Right lobe of liver (tissue), 6 donors: ENCODE measurements at places on chromosomes 2 and 18. TPM values are rescaled to one million over a fixed set of nuclear protein-coding genes. Genes with fewer than 3 reads are reported as not detected.
A peak's percentile ranks its signal among the peaks of the same experiment; 100 is the strongest.

- DNase-seq: no peak
Observed at GRCh38 chr18:39969803-39970494, 1985.1 kb upstream of the PIK3C3 start.

GRCh38 chr2:142545036-142545435, 332.4 kb upstream of the KYNU start:
- no peak for DNase-seq

DNA sequence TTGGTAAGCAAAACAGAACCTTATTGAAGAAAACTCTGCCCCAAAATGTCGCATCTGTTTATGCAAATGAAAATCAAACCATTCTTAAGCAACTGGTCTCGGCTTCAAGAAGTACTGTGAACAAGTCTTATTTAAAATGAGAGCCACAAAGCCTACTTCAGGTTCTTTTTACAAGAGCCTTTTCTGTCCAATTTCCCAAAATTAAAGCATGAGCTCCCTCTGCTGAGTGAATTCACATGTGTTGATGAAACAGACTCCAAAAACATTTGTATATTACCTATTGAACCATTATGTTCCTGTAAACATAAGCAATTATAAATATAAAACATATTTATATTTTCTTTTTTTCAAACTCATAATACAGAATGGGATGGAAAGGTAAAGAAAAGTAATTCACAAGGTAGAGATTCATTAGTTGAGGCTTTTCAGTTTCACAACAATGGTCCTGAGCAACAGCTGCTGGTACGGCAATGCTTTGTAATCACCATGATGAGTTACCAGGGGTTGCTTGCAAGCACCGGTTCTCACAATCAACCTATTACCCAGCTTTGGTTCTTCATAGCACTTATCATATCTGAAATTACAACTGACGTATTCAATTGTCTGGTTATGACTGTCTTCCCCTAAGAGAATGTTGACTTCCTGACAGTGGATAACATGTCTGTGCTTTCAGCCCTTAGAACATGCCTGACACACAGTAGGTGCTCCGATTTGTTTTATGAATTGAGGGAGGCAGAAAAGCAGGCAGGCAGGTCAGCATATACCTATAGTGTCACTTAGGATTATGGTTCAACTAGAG, 108.4 kb upstream of the BZW1 start:
- DNase-seq: no peak

- DNase-seq: no peak
Observed at GRCh38 chr2:30252723-30253701, 21.7 kb downstream of the LBH start.

GRCh38 chr18:48036226-48036625, 105.8 kb upstream of the SMAD2 start:
- peak; percentile 27 for DNase-seq

DNA sequence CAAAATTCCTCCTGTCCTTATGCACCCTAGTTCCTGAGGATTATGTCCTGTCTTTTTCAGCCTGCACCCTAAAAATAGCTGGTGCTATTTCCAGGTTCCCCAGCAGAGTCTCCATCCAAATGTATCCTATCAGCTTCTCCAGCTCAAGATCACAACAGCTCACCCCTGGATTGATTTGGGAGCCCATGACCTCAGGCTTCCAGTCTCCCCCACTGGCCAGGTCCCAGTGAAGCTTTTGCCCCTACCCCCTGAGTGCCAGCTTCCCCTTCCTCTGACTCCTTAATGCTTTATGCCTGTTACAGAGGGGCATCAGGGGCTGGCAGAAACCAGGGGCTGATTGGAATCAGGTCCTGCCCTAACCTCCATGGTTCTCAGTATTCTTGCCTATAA, 76.9 kb upstream of the DAPL1 start:
- no peak for DNase-seq

Gene DPY30
- 33.9 TPM for total RNA-seq

Gene NLRC4
- 1.1 TPM for total RNA-seq

DNA sequence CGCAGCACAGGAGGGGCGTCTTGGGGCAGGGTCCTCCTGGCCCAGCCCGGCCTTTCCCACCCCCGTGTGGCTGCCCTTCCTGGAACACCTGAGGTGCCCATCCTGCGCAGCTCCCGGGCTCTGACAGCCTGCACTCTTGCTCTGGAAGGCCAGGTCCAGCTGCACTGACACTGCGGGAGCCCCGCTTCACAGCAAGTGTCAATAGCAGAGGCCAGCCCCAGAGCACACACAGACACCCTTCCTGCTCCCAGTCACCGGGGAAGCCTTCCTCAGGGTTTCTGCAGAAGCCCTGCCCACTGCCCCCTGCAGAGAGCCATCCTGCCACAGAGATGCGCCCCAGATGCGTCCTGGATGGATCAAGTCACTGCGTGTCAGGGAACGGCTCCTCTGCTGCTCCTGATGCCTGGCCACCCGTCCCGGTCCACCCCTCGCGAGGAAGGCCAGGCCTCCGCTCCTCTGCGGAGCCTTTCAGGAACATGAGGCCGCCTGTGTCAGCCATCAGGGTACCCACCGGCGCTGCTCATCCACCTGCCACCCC, 519.2 kb upstream of the MYT1L start:
- no peak for DNase-seq

DNA sequence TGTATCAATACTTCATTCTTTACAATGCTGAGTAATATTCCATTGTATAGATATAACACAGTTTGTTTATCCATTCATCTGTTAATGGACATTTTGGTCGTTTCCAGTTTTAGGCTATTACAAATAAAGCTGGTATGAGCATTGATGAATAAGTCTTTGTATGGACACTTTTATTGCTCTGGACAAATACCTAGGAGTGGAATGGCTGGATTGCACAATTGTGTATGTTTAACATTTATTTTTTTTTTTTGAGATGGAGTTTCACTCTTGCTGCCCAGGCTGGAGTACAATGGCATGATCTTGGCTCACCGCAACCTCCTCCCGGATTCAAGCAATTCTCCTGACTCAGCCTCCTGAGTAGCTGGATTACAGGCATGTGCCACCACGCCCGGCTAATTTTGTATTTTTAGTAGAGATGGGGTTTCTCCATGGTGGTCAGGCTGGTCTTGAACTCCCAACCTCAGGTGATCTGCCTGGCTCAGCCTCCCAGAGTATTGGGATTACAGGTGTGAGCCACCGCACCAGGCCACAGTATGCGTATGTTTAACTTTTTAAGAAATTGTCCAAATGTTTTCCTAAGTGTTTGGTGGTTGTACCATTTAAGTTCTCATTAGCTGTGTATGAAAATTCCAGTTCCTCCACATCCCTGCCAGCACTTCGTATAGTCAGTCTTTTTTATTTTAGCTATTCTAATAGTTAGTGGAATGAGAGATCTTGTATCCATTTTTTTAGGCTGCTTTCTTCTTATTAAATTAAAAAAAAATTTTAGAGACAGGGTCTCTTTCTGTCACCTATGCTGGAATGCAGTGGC, 194.9 kb upstream of the HAAO start:
- no peak for DNase-seq

Gene CACNB4
- 0.30 TPM for total RNA-seq

GRCh38 chr2:197707316-197708213, 2.4 kb downstream of the MARS2 start:
- DNase-seq: no peak

GRCh38 chr2:113000436-113000835, 4.8 kb upstream of the IL36A start:
- no peak for DNase-seq

Gene RFX8
- total RNA-seq: not detected

DNA sequence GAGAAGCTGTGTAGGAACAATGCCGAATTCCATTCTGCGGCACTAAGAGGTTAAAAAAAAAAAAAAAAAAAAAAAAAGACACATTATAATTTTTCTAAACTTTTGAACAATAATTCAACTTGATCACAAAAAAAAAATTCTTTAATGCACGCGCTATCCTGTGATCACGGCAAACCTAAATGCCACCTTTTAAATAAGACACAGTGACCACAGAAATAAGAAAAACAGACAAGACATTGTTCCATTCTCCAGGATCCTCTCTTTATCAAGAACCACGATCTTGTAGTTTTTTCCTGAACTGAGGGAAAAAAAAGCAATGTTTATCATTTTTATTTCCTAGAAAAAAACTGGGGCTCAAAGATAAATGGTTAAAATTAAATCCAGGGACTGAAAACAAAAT, 9.4 kb downstream of the SUCLG1 start:
- no peak for DNase-seq

Gene AOX1
- 575 TPM for total RNA-seq

DNA sequence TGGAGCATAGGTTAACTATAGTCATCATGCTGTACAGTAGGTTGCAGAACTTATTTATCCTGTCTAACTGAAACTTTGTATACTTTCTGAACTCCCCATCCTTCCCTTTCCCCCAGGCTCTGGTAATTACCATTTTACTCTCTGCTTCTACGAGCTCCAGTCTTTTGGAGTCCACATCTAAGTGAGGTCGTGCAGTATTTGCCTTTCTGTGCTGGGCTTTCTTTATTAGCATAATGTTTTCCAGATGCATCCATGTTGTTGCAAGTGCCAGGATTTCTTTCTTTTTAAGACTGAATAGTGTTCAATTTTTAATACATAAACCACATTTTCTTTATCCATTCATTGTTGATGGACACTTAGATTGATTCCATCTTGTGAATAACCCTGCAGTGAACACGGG, 464.1 kb downstream of the TGIF1 start:
- no peak for DNase-seq

- DNase-seq: no peak
Observed at GRCh38 chr2:5229574-5229973, 462.6 kb upstream of the SOX11 start.

- DNase-seq: no peak
Observed at GRCh38 chr2:38935568-38936172, 46.0 kb downstream of the ARHGEF33 start.
